ENCODE measurements at places on chromosomes 3 and 15.

- DNase-seq: peak; percentile 40
Measured at GRCh38 chr3:183515968-183516851, 39.3 kb downstream of the KLHL6 start.

DNA sequence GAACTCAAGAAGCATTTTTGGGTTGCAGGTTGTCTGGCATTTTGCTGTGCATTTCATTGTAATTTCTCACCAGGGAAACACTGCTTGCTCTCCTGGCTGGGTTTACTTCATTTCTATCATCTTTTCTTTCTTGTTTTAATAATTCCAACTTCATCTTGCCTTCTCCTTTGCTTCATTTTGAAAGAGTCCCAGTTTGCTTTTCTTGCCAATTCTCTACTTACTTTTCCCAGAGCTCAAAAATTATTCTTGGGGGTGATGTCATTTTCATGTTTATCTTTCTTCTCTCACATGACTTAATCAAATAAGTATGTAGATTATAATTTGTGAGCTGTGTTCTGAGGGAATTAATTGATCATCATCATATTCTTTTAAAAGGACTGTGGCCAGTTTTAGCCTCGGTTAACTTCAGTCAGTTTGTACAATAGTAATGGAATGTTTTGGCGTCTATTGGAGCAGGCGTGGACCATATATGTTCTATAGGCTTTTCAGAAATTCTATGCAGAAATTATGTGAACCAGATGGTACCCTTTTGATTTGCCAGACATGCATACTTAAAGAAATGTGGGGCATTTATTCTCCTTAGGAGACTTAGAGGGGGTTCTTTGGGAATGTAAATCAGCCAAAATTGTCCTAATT is 30.1 kb downstream of the SH3GL3 start:
- no peak for DNase-seq

DNA sequence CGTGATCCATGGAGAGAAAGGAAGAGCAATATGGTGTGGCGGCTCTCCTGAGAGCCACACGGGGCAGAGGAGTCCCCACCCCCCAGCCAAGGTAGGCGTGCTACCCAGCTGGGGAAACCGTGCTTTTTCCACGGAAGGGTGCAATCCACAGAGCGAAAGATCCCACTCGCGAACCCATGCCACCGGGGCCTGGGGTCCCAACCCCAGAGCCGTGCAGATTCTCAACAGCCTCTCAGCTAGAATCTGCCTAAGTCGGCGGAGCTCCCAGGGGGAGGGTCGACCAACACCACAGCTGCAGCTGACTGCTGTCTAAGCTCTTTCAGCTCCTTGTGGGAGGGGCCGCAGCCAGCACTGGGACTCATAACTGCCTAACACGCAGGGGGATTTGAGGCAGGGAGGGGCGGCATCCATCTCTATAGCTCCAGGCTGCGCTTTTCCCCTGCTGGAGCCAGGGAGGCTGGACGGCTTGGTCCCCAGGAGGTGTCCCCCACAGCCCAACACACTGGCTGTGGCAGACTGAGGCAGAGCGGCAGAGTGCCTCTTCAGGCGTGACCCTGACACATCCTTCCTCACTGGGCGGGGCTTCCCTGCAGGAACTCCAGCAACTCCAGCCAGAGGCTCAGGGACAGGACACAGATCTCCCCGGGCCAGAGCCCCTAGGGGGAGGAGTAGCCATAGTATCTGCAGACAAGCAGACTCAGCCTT is 107.6 kb upstream of the ZBTB20 start:
- DNase-seq: no peak

DNA sequence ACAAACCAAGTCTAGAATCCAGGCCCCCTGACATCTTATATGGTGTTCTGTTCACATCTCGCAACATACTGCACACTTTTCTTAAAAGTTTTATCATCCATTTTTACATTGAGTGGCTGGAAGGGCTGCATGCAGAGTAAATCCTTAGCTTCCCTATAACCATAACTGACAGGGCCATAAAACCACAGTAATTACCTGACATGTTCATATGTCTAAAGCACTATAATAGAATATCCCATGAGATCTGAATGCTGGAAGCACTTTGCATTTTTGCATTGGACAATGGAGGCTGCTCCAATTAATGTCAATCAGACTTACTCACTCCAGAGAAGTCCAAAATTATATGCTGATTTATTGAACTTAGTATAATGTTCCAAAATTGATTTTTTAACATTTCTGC is 86.6 kb upstream of the HES1 start:
- DNase-seq: no peak

DNA sequence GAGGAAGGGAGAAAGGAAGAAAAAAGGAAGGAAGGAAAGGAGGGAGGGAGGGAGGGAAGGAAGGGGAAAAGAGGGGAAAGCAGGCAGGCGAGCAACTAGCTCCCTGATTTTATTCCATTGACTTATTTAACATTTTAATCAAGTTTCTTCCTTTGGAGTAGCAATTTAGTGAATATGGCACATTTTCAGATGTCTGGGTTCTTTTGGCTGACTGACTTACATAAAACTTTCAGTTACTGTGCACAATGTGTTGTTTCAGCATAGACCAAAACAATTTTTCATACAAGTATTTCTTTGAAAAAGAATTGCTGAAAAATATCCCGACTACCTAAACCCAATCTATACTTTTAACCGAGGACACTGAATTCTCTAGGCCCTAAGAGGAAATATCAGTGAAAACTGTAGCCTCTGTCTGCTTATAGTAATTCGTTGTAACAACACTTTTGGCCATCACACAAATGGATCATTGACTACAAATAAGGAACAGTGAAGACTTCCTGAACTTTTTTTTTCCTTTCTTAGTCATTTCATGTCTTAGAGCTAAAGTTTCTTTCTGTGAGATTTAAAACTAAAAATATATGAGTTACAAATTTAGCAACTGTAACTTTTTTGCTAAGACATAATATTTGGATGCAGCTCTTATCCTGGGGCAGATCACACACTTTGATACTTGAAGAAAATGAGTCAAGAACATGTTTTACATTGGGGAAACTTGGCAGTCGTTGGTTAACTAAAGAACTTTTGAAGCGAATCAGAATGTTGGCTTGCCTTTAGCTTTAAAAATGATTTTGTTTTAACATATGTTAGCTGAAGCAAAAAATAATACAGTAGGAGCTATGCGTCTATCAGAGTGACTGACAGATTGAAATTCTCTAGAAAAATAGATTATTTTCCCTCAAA is 79.6 kb downstream of the SOX2 start:
- DNase-seq: no peak

GRCh38 chr3:14297784-14298236 is 104.6 kb upstream of the SLC6A6 start:
- peak; percentile 76 for DNase-seq

All from bronchial epithelial cell (primary cell).